Pancreas (tissue), 10 donors: ENCODE measurements at places on chromosomes 4 and X. TPM values are rescaled to one million over a fixed set of nuclear protein-coding genes. Genes with fewer than 3 reads are reported as not detected.

DNA sequence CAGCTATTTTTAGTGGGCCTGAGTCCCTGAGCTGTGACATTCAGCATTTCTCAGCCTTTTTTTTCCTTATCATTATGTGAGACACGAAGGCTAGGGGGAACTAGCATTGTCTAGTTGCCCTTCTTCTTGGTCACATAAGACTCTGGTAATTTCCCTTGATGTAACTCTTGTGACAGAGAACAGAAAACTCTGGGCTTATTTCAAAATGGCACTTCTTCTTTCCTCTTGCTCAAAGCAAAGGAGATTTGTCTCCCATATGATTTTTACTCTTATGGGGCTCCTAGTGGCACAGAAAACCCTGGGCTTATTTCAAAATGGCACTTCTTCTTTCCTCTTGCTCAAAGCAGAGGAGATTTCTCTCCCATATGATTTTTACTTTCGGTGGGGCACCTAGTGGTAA, 14.7 kb downstream of the ATXN3L start:
- H3K4me3 ChIP-seq, result no peak overlapping the region
- H3K27me3 ChIP-seq, result no peaks in the 10 kb centered on the region
- H3K4me1 ChIP-seq, result no peaks in the 10 kb centered on the region
- DNase-seq, result no peak

Gene SLC9B1
- 0.51 TPM for total RNA-seq

DNA sequence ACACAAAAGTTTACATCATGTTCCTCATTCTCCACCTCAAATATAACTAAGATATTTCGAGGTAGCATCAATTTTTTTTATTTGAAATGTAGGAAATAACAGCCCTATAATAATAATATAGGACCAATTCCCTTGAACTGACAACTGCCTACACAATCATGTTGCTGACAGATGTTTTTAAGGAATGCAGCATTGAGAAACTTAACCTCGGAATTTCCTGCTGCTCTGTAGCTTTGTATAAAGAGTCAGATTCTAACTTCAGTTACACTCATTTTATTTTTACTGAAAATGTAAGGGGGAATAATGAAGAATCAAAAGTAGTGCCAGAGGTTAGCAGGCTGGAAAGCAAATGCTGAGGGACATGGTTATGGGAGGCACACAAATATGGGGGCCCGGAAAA, 235.8 kb downstream of the RBMX2 start:
- no peak overlapping the region for H3K4me3 ChIP-seq
- no peaks in the 10 kb centered on the region for H3K27me3 ChIP-seq
- DNase-seq, result no peak
- H3K4me1 ChIP-seq, result no peaks in the 10 kb centered on the region

DNA sequence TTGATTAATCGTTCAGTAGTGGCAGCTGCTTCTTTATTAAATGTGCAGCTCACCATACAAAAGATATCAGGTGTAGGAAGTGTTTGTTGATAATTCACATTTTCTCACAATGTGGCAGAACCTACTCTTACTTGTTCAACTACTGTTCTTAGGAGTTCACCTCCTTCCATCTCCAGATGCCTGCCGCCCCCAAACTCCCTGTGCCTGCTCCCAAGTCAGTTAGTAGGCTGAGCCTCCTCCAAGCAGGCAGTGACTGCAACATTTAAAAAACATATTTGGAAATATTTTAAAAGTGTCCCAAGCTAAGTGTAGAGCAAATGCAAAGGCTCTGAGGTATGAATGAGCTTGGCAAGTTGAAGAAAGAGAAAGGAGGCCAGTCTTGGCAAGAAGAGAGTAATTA, 100.2 kb downstream of the AFF2 start:
- no peak overlapping the region for H3K4me3 ChIP-seq
- H3K36me3 ChIP-seq, result no peaks in the 10 kb centered on the region
- no peak overlapping the region for H3K27ac ChIP-seq
- no peak for DNase-seq

- H3K36me3 ChIP-seq, result no peaks in the 10 kb centered on the region
- no peaks in the 10 kb centered on the region for H3K27me3 ChIP-seq
- DNase-seq, result no peak
- H3K4me1 ChIP-seq, result no peaks in the 10 kb centered on the region
These were observed 50.8 kb upstream of the BOD1L1 start for GRCh38 chr4:13678186-13678924.
